Activated naive CD8-positive, alpha-beta T cell treated with anti-CD3 and anti-CD28 coated beads for 36 hours (primary cell): ENCODE measurements at places on chromosomes 3 and 15.

- no peak for DNase-seq
These were observed 2.2 kb downstream of the PTPRG start for GRCh38 chr3:61563313-61564271.

DNA sequence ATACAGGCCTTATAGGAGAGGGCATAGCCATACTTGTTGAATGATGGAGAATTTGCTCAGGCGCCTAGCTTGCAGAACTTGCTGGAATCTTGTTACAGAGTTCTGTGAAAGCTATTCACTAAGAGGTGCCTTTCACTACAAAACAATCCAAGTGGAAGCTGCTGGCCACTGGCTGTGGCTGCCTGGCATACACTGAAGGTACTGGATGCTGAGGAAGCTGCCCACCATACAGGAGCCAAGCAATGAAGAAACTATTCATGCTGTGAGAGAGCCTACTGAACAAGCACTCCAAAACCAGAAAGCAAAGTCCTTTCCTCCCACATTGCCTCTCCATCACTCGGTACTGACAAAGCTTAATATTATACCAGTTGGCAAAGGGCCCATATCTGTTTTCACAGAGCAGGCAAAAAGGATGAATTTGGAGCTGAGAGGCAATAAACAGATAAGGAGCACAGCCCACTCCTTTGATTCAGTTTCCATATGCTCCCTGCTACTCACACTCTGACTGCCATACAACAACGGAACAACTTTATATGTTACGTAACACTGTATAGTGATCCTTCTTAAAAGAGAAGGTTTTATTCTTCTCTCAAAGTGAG is 192.6 kb upstream of the ALCAM start:
- DNase-seq: no peak

DNA sequence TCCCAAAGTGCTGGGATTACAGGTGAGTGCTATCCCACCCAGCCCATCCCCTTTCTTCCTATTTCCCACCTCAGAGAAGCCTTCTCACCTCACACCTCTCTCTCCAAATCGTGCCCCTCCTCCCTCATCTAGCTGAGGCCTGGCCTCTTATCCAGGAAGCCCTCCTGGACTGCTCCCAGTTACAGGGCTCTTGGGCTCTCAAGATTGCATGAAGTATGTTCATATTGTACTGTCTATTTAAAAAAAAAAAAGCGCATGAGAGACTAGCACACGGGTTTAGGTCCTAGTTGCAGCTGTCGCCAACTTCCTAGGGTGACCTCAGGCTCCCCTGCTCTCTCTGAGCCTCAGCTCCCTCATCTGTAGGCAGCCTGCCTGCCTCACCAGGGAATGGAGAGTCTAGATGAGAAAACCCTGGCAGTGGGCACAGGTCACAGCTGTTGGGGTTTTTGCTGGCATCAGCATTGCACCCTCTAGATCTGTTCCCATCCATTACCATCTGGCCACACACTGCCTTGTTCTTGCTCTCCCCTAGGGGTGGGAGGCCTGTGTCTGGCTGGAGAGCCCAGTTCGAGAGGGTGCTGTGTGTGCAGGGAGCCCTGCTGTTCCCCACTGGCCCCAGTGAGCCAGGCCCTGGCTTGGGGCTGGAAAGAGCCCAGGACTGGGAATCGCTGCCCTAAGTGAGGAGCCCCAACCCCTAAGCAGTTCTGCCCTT is 24.2 kb upstream of the C15orf39 start:
- no peak for DNase-seq

- DNase-seq: no peak
These were observed 50.8 kb upstream of the XRN1 start for GRCh38 chr3:142498397-142499180.

DNA sequence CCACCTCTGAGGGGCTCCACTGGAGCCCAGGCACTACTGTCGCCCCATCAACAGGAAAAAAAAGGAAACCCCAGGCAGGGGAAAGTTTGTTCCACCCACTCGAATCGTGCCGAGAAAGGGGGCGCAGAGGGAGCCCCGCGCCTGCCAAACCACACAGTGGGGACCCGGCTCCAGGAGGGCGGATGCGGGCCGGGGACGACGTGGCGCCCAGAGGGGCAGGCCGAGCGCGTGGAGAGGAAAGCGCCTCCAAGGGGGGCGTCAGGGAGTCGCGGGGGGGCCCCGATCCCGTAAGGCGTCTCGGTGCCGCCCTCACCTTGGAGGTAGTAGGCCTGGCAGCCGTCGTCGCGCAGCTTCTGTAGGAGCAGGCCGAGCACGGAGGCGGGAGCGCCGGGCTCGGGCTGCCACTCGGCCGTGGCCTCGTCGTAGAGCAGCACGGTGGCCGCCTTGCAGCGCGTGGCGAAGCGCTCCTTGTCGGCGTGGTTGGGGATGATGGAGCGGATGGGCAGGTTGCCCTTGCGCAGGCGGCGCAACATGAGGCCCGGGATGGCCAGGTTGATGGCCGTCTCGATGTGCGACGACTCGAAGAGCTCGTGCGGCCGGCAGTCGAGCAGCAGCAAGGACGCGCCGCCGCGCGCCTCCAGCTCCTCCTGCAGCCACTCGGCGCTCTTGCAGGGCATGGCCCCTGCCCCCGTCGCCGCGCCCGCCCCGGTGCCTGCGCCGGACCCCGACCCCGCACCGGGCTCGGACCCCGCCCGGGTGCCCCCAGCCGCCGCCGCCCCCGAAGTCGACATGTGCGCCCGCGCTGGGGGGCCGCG is 627 bp downstream of the DUSP7 start:
- peak; percentile 71 for DNase-seq

- no peak for DNase-seq
These were observed 75.8 kb downstream of the ZPLD1 start for GRCh38 chr3:102510663-102511062.

DNA sequence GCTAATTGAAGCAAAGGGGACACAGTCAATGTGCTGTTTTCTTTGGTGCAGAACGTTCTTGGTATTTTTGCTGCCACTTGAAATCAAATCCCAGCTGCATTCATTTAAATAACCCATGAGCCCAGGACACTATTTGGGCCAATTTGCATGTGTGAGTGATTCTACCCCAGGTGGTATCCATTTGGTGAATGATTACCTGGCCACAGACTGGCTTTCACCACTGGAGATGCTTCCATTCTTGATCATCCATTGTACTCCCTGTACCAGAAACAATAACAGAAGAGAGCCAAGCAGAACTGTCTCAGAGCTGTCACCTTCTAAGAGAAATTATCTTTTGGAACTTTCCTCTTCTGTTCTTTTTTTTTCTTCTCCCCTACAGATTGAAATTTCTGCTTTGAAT is 139.7 kb upstream of the RARB start:
- no peak for DNase-seq

DNA sequence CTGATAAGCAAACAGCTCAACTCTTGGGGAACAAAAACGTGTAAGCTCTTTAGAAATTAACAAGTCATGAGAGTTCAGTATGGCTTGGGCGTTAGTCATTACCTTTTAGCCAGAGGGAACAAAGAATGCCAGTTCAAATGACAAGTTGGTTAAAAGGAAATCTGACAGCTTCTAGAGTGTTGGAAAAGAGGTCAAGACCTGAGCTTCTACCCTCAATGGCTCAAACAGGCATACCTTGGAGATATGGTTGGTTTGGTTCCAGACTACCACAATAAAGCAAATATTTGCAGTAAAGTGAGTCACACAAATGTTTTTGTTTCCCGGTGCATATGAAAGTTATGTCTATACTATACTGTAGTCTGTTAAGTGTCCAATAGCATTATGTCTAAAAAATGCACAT is 136.1 kb downstream of the CACNA1D start:
- no peak for DNase-seq

DNA sequence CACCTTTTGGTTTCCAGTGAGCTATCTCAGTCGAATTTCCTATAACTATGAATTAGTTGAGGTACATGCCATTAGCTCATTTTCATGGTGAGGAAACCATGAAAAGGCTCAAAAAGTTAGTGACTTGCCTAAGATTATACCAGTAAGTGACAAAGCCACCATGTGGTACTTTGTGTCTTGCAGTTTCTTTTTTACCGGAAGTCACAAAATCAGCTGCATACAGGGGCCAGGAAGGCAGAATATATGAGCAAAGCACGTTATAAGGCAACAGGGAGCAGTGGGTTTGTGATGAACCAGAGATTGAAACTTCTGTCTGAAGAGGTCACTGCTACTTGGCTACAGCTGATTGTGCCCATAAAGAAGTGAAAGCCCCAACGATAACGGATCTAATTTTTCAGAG is 50.3 kb downstream of the CMTM8 start:
- DNase-seq: no peak

GRCh38 chr15:26721232-26721967 is 51.5 kb downstream of the GABRB3 start:
- no peak for DNase-seq

- no peak for DNase-seq
These were observed 7.7 kb downstream of the ALDH1A3 start for GRCh38 chr15:100887211-100887913.

DNA sequence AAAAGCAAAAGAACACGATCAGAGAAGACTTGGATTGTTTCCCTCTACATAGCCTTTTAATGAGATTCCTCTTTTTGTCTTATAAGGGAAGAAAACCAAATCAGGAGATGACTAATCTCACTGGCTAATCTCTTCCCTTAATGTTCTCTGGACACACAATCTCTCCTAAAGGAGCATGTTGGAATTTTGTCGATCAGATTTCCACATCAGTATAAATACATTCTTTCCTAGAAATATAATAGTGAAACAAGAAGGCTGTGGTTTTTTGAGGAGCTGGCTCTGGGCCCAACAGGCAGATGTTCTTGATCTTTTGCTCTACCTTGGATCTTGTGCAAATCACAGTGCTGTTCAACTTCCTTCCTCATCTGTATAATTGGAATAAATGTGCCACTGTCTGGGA is 94.0 kb downstream of the GTPBP8 start:
- DNase-seq: no peak

GRCh38 chr15:64524778-64525177 is 64.4 kb downstream of the ZNF609 start:
- no peak for DNase-seq

DNA sequence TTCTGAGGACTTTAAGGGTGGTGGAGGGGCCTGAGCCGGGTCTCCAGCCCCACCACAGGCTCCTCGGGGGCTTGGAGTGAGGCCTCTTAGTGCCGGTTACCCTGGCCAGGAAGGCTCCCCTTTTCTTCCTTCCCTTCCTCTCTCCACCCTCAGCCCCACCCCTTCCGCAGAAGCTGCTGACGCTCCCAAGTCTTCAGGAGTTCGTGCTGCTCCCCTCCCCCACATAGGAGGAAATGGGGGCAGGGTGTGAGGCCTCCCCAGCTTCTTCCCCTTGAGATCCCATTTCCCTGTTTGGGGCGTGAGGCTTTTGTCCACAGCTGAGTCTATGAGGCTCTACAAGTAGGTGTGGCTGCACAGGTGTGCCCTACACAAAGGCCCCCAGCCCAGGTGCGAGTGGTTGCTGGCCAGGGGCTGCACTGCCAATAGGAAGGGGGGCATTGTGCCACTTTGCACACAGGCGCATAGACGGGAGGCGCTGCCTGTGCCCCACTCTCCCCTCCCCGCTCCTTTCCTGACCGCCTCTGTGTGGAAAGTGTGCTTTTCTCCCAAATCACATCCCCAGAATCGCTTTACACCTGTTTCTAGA is 915 bp upstream of the CALML4 start:
- DNase-seq: no peak

- no peak for DNase-seq
These were observed 182.0 kb upstream of the BHLHE40 start for GRCh38 chr3:4797201-4797705.

- DNase-seq: no peak
These were observed 1.6 kb upstream of the SMAD6 start for GRCh38 chr15:66700412-66700801.

DNA sequence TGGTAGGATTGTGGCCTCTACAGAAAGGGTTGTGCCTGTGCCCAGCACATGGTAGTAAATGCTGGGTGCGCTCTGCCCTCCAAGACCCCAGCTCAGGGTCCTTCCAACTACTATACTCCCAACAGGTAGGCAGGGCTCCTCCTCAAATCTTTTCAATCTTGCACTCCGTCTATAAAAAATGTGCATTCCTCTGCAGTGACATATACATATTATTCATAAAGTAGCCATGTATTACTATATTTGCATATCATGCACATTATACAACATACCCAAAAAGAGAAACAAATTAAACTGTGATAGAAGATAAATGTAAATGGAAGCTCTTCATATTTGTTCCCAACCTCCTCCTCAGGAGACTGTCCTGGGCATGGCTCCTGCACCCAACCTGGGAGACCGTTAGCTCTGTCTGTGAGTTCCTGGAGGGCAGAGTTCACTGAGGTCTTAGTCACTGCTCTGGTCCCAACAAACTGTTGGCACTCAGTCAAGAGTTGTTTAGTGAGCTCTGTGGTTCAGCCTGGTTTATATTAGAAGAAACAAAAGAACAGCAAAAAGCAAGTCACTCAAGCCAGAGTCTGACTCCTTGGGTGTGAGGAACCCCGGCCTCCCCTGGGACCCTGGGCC is 47.7 kb upstream of the GRIP2 start:
- no peak for DNase-seq

DNA sequence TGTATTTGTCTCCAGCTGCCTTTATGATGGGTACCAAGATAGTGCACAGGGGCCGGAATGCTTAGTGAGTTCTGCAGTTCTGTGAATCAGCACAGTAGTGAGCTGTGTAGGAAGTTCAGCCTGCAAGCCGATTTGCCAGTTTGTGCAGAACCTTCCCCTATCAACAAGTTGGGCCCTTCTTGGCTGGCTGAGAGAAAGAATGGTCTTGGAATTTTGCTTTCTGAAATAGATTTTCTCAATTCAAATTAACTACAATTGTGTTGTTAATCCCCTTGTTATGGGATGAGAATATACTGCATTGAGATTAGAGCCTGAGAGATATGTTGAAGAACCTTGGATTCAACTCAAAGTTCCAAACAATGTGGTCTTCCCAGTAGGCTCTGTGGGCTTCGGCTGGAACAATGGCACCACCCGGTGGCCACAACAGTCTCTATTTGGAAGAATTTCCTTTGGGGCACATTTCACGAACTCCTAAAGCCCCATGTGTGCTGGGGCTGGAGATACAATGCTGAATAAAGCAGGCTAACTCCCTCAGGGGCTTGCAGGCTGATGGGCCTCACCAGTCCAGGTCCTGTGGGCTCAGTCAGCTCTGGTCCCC is 59.1 kb downstream of the TRIM42 start:
- DNase-seq: peak; percentile 7

DNA sequence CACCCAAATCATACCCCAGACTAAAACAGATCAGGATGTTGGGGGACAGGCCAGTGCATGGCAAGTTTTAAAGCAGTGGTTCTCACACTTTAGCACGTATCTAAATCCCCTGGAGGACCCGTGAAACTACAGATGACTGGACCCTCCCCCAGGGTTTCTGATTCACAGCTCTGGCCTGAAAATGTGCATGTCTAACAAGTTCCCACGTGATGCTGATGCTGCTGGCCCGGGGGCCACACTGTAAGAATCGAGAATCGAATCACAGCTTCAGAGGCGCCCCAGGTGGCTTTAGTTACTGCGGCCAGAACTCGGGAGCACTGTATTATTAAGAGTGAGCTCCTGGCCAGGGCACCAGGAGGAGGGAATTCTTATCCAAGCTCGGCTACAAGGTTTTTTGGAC is 11.6 kb downstream of the ADAMTS17 start:
- peak; percentile 33 for DNase-seq

- no peak for DNase-seq
These were observed 111.7 kb downstream of the CHSY1 start for GRCh38 chr15:101139986-101140696.
